ENCODE measurements at places on chromosomes 4 and X.

- DNase-seq: no peak
Observed at GRCh38 chr4:40205259-40206198, 8.7 kb downstream of the RHOH start.

DNA sequence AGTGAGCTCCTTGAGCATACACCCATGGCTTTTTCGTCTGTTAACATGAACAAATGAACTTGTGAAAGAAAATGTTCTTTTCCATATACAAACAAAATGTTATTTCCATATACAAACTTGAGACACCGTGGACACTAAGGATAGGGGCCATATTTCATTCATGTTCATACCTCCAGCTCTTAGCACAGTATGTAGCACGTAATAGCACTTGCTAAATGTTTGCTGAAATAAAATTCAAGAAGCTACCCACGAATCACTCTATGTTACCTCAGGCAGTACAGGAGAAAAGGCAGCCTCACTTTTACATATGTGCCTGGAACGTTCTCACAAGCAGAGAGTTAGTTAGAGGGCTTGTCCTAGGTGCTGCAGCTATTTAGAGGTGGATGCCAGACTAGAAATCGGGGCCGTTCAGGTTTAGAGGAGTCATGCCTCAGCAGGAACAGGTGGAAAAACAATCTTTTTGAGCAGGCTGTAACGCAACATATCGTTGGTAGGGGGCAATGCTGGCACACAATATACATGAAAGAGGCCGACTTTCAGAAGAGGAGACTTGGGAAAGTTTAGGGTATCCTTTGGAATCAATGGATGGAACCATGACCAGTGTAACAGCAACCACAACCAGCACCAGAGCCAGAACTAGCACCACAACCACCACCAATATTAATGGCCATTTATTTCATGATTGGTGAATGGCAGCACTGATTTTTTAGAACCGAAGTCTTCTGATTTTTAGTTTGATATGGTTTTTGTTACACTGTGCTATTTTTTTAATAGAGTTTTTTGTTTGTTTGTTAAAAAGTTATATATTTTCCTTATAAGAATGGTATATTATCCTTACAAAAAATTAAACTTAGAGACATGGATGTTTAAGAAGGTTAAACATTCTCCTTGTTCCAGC is 14.8 kb upstream of the PAQR3 start:
- DNase-seq: peak; percentile 24

DNA sequence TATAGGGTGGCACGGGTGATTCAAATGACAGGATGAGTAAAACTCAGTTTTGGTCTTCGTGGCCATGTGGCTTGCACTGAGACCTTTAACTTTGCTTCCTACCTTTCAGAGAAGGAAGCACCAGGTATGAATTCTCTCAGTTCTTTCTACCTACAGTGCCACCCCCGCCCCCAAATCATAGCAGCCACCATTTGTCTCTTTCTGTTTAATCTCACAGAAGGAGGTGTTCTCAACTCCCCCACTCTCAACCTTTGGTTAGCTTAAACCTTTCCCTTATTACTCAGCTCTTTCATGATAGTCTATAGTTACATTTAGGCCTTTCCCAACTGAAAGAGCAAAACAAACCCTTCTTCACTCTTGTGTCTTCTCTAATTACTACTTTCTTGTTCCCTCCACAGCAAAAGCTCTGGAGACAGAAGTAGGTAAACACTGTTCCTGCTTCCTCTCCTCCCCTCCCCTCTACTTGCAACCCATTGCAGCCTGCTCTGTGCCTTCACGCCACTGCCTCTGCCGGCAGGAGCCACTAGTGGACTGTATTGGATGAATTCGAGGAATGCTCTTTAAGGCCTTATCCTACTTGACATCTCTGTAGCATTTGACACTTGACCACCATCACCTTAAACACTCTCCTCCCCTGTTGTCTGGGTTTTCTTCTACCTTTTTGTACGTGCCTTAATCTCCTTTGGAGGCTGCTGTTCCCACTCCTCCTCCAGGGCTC is 123.7 kb downstream of the AFF1 start:
- no peak for DNase-seq

- DNase-seq: no peak
Observed at GRCh38 chrX:72604705-72605104, 32.1 kb upstream of the HDAC8 start.

GRCh38 chrX:146994163-146994562 is 179.6 kb upstream of the CXorf51A start:
- no peak for DNase-seq

Measured in NCI-H345 (cell line).